ENCODE measurements at places on chromosomes 2 and 18.

GRCh38 chr2:239878686-239879085 is 146.5 kb downstream of the NDUFA10 start:
- no peak for DNase-seq

DNA sequence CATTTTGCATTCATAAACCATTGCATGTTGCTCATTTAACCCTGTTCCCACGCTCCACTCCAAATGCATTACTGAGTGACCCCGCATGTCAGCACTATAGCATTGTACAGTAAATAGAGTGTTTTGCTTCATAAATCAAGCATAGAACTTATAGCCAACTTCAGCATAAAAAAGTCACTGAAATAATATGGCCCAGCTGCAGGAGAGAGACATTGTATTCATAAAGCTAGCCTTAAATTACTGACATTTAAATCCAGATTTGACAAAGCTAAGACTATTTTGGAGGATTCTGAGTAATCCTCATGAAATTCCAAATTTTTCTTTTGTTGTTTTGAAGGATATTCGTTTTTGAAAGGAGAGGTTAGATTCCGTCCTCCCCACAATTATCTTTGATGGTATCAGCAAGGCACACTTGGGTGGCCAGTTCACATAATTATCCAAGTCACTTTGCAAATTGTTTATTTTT is 320.9 kb upstream of the TCF4 start:
- DNase-seq = no peak

GRCh38 chr2:45329045-45329677 is 281.9 kb downstream of the SRBD1 start:
- DNase-seq = no peak

GRCh38 chr2:86821842-86822241 is 31.1 kb upstream of the CD8A start:
- DNase-seq = no peak

GRCh38 chr2:153455861-153456260 is 22.7 kb downstream of the RPRM start:
- no peak for DNase-seq

DNA sequence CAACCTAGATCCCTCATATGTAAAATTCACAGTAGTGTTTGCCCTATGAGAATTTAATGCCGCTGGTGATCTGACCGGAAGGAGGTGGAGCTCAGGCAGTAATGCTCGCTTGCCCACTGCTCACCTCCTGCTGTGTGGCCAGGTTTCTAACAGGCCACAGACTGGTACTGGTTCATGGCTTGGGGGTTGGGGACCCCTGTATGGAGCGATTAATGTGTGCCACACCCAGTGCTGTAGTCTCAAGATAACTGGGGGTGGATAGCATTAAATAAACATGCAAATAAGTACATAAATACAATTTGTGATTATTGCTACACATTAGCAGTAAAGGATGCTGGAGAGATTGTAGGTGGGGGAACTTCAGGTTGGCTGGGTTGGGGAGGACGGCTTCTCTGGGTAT is 3.2 kb downstream of the GALNT1 start:
- DNase-seq = no peak

DNA sequence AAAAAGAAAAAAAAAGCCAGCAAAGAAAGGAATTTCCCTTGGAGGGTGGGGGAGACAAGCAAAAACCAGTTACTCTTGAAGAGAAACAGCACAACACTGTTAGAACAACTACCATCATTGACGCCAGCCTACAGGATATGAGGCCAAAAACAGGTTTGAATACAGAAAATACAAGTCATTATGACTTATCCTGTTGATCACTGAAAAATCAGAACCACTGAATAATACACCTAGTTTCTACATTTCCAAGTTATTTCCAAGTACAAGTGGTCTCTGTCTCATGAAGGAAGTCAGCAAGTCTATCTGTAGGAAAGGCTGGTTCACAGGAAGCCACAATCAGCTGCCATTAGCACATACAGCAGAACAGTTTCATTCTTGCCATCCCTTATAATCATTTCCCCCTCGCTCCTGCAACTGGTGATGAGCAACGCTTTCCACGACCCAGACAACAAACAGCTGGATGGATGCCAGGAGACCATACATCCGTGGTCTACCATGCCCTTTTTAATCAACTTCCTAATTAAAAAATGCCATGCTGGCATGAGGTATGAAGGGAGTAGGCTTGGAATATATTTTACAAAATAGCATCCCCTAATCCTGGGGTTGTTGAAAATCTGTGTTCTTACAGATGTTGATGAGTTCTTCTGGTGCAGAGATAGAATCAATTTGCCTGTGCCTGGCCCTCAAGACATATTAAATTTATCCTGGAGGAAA is 10.4 kb downstream of the MYT1L start:
- no peak for DNase-seq

- DNase-seq = no peak
Observed at GRCh38 chr2:171741189-171741588, 53.9 kb downstream of the DYNC1I2 start.

DNA sequence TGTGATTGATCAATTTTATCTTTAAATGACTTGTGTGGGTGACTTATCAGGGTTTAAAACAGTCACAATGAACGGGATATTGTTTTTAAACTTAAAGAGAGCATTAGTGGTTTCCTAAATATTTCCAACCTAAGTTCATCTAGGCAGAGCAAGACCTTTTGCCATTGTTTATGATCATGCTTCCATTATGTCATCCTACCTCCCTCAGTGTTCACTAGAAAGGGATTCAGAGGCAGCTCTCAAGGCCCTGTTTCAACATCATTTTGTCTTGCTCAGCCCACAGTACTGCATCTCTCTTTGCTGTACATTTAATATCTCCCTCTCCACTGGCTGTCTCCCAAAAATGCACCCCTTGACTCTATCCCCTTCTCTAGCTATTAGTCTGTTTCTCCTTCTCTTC is 21.5 kb upstream of the PELI1 start:
- DNase-seq = no peak

GRCh38 chr2:158489366-158490112 is 32.8 kb downstream of the PKP4 start:
- no peak for DNase-seq
